ENCODE measurements at places on chromosomes 2 and 18.
A peak's percentile ranks its signal among the peaks of the same experiment; 100 is the strongest.

DNA sequence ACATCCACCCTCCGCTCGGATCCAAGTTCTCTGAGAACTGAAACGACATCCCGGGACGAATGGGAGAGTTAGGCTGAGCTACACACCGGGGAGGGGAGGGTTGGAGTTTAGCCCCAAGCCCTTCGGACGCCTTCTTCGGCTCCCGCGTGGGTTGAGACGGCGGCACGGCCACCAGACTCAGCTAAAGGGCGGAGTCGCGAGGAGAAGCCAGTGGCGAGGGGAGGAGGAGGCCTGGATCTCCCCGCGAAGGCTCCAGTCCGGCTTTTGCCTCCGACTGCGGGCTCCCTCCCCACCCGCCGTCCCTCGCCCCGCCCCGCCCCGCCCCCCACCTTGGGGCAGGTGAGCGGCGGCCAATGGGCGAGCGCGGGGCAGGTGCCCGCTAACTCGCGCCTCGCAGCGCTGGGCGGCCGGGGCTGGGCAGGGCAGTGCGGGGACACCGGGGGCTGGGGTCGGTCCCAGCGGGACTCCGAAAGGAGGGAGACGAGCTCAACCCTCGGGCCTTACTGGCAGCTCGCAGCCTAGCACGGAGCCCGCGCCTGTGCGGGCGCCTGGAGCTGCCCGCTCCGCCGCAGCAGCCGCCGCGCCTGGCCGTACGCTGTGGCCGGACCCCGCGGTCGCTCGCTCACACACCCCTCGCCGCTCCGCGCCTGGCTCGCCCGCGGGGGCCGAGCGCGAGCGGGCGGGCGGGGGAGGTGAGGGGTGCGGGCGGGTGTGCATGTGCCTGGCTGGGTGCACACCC lies at the start of gene EMX1:
Gene EMX1 (plus strand): TSS at position 382 of the 739 bp plus-strand sequence. CDS start 334 bp downstream, at position 716.
- DNase-seq: no peak

GRCh38 chr2:206084439-206084869 lies 1.5 kb downstream of the INO80D start:
- DNase-seq: peak; percentile 5

GRCh38 chr2:14779252-14779651 lies 146.7 kb downstream of the LRATD1 start:
- no peak for DNase-seq

DNA sequence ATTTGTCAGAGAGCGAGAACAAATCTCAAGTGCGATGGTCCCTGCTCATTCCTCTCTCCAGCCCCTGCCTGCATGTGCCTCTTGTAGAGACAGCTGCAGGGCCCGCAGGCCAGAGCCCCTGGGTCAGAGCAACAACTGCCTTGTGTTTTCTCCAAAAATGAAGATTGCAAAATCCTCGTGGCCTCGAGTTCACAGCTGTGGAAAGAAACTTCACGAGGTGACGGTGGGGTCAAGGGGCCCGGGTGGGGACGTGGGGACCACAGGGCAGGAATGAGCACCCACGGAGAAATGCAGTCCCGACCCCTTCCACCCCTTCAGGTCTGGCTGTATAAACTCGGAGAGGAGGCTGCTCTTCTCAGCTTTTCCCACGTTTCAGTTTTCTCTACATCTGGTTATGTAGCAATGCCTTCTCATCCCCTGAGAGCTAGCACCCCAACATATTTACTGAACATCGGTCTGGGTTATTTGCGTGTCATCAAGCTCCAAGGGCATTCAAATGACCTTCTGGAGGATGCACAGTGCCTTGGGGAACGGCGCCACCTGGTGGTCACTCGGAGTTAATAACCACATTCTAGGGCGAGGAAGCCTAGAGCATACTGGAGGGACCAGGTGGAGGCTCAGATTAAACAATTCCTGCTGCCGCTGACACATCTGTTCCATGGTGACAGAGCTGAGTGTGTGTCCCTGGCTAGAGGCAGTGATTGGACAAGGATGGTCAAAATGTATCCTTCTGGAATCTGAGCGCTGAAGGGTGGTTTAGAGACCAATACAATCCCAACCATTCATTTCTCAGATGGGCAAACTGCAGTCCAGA lies 91.4 kb upstream of the CYRIA start:
- DNase-seq: peak; percentile 67

DNA sequence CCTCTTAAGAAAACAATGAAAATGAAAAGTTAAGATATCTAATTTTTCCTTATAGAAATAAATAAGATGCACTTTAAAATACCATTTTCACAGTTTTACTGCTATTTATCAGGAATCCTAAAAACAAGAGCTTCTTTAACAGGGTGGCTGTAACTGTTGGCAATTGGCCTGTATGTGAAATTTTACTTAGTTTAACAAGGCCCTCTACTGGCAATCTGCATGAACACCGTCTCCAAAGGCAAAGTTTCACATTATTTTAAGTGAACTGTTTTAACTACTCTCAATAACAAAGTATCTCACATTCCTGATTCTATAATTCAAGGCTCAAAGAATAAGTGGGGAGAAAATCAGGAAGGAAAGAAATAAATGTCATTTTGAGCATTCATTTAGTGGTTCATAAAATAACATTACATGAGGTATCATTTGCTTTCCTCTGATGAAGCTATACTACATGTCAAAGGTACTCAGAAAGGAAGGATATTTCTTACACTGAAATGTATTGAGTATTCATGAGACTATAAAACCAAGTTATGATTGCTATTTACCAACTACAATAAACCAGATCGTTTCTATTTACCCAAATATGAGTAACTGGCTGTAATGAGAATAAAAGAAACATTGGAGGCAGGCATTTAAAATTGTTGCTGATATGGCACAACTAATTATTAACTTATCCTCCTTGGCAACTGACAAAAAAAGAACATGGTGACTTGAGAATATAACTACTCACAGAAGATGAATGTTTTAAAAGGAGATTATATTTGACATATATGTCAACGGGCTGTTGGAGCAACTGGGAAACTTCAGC lies 7.0 kb downstream of the NCKAP5 start:
- no peak for DNase-seq

DNA sequence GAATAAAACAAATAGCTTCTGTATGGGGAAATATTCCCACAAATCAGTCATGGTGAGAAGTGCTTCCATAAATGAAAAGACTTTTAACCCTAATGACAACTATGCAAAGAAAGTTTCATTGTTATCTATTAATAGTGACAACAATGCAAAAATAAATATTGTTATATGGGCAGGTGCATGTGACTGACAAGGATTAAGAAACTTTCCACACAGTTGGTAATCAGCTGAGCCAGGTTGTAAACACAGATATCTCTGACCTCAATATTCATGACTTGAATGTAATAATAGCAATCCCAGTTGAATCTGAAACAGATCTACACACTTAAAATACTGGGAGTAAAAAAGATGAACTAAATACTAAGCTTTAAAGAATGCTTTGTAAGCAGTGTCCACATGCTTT lies 517.0 kb upstream of the SOX11 start:
- no peak for DNase-seq

DNA sequence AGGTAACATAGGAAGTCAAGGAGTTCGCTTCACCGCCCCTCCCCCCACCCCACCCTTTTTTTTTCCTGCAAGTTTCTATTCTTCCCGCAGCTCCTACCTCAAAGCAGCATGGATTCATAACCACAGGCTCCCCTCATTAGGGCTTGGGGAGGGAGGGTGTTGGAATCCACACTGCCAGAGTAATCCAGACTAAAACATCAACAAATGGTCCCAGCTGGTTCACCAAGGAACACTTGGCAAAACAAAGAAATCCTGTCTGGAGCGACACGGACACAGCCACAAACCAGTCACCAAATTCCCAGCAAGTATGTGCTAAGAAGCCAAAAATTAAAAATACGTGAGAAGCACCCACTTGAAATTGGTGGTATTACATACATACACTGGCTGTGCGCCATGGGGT lies 106.9 kb upstream of the PPP1CB start:
- DNase-seq: no peak

- DNase-seq: no peak
These were observed 338.3 kb downstream of the ALK start for GRCh38 chr2:29583104-29583503.

GRCh38 chr18:22253676-22254075 lies 84.3 kb downstream of the GATA6 start:
- no peak for DNase-seq

GRCh38 chr2:190668892-190669291 lies 20.0 kb downstream of the NAB1 start:
- DNase-seq: no peak

DNA sequence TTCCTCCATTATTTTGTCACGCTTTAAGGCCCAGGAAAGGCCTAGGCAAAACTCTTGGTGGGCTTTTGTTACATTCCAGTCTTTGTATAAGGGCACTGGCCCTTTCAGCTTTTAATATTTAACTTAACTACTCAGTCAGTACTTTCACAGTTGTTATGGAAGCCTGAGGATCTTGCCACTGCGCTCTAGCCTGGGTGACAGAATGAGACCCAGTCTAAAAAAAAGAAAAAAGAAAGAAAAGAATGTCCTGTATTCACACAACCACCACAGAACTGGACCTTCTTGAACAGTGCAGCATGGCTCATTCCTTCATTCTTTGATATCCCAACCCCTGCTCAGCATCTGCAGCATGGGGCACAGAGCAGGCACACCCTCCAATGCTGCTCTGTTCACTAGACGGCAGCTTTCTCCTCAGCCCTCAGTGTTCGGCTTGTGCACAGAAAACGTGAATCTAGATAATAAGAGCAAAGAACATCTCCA lies 93.4 kb upstream of the MSH2 start:
- no peak for DNase-seq

GRCh38 chr2:29295845-29296244 lies 180.6 kb downstream of the CLIP4 start:
- DNase-seq: peak; percentile 24

GRCh38 chr18:3826021-3826420 lies 376.0 kb downstream of the TGIF1 start:
- DNase-seq: no peak

- no peak for DNase-seq
These were observed 44.7 kb downstream of the ANTXR1 start for GRCh38 chr2:69057660-69058059.

GRCh38 chr2:120945832-120946499 lies 210.3 kb downstream of the GLI2 start:
- DNase-seq: no peak

GRCh38 chr2:85063981-85064599 lies 69.1 kb upstream of the TCF7L1 start:
- no peak for DNase-seq

- DNase-seq: no peak
These were observed 28.4 kb downstream of the DNAJC10 start for GRCh38 chr2:182744490-182744889.

- DNase-seq: no peak
These were observed 334.3 kb upstream of the VWC2L start for GRCh38 chr2:214076527-214076926.

GRCh38 chr2:11320698-11321492 lies 23.5 kb downstream of the ROCK2 start:
- DNase-seq: no peak

- DNase-seq: no peak
These were observed 20.9 kb upstream of the HK2 start for GRCh38 chr2:74812787-74813590.

DNA sequence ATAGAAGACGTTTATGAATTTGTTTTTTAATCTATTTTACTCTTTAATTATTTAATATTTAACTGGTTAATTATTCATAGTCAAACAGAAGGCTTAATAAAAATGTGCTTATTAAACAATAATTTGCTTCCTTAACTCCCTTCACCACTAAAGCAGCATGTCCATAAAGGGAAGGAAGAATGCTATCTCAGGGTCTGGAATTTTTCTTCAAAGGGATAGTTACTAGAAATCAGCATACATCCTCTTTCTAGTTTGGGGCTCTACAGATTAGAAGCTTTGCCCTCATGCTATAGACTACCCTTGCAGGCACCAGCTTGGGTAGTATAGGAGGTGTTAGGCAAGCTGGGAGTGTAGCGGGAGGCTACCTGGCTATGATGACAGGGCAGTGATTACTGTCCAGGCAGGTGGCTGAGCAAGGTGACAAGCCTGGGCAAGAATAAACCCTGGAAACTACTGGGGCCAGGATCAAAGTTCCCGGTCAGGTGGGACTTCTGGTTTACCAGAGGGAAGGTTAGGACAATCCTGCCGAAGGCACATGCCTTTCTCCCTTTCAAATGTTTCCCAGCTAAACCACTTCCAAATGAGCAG lies 276.0 kb upstream of the REV1 start:
- no peak for DNase-seq

All from NCI-H524 treated with DMSO at 0.1 percent for 48 hours (cell line).